Hindlimb muscle (tissue), 1 donor: ENCODE measurements at places on chromosomes 4 and X.

DNA sequence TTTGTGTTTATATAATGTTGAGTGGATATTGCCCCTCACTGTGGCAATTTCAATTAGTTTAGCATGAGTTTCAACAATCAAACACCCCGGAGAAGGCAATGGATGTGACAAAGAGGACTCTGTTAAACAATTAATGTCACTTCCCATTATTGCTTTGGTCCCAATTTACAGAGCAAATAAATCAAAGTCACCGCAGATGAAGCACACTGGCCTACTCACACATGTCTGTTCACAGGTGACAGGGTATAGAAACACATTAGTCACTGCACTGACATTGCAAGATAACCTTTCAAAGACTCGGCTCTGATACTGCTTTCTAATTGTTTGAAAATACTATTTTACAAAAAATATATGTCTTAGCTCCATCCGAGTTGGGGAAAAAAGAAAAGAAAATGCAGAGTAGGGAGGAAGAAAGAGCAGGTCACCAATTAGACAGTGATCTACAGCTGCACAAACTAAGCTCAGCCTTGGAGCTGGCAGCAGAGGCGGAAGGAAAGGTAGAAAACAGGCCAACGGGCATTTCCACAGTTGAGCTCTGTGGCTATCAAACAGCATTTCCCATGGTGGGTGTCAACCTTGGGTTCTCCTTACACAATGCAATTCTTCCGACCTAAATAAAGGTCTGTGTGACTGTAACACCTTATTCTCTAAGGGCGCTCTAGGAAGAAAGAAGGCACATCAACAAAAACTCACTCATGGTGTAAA is 53.9 kb downstream of the PPARGC1A start:
- no peak for DNase-seq

DNA sequence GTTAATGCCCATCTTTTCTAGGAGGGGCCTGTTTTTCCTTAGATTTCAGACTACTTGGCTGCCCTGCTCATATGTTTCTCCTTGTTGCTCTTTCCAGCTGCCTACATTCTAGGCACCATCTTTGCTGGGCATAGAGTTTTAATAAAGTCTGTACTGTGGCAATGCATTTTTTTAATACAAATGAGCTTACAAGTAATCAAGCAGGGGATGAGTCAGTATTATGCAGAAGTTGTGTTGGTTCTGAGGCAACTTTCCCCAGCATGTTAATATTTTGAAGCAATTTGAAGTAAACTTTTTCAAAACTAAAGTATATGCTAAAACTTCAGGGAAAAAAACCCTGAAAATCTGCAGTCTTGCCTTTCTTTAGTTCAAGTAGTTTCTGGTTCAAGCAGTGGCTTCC is 372.0 kb upstream of the GATB start:
- DNase-seq = no peak

GRCh38 chr4:142778900-142779299 is 67.2 kb downstream of the INPP4B start:
- no peak for DNase-seq

- DNase-seq = no peak
Measured at GRCh38 chr4:184792334-184792733, 33.4 kb downstream of the ACSL1 start.

DNA sequence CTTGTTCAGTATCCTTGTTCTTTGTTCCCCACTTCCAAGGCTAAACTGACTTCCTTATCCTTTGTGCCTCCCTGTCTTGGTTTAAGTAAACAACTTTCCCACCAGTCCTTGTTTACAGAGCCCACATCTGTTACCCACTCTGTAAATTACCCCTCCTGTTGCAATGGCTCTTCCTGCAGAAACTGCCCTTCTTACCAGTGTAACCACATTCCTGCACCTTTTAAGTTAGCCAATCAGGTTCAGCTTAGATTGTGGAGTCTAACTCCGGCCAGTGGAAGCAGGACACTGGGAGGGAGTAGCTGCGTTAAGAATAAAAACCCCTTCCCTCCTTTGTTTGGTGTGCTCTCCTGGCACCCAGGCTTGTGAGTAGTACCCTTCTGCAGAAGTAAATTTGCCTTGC is 360.9 kb downstream of the PRDM5 start:
- DNase-seq = no peak

DNA sequence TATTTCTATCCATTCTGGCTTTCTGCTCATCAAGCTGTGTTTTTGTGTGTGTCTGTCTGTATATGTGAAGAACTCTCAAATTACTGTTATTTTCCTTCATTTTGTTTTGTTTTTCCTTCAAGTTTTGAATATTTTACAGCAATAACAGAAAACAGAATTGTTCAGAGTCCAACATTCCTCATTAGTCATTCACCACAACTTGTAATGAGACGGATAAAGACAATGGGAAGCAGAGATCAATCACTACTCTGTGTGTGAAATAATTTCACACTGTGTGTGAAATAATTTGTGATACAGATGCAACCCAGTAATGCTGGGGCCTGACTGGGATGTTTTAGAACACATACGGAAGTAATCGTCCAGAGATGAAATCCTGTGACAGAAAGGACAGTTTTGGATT is 55.2 kb downstream of the HPGD start:
- DNase-seq = no peak

DNA sequence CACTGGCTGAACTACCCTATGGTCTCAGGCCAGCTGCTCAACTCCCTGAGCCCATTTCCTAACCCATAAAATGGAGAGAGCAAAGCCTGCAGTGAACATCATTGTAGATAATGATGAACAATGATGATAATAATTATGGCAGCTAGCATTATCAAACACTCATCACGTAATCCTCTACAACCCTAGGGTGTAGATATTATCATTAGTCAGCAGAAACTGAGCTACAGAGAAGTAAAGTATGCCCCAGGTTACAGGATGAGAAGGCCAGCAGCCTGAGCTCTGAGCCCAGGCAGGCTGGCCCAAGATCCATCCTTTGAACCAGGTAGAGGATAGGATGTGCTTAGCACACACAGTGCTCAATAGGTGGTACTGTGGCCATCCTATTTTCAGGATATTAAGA is 43.2 kb downstream of the REELD1 start:
- no peak for DNase-seq
